Fibroblast of the conjunctiva (primary cell): ENCODE measurements at places on chromosomes 5 and 9.

- DNase-seq = no peak
These were observed 54.5 kb downstream of the EFNA5 start for GRCh38 chr5:107616213-107616612.

DNA sequence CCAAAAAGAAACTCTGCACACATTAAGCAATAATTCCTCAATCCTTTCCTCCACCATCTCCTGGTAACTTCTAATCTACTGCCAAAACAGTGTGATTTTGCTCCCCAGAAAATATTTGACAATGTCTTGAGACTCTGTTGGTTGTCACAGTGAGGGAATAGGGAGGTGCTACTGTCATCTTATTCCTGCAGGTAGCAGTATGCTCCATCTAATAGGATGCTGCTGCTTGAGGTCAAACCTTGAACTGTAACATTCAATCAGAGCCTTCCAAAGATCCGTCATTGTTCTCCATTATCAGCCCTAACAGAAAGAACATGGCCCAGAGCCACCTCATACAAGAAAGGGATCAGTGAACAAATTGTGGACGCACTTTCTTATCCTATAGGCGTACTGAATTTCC is 514.7 kb upstream of the GRIN3A start:
- DNase-seq = no peak

DNA sequence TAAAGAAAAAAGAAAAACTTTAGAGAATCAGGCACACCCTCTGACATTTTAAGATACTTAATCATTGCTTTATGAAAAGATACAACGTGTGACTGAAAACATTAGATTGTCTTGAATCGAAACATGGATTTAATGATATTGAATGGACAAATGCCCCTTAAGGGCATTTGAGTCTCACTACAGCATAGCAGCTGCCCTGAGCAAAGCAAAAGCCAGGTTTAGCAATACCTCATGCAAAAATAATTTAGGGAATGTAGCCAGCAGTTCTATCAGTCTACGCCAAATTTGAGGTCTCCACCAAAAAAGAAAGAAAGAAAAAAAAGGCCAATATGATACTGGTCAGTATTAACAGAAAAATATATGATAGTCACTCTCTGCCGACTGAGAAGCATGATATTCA is 56.6 kb upstream of the LMNB1 start:
- no peak for DNase-seq

DNA sequence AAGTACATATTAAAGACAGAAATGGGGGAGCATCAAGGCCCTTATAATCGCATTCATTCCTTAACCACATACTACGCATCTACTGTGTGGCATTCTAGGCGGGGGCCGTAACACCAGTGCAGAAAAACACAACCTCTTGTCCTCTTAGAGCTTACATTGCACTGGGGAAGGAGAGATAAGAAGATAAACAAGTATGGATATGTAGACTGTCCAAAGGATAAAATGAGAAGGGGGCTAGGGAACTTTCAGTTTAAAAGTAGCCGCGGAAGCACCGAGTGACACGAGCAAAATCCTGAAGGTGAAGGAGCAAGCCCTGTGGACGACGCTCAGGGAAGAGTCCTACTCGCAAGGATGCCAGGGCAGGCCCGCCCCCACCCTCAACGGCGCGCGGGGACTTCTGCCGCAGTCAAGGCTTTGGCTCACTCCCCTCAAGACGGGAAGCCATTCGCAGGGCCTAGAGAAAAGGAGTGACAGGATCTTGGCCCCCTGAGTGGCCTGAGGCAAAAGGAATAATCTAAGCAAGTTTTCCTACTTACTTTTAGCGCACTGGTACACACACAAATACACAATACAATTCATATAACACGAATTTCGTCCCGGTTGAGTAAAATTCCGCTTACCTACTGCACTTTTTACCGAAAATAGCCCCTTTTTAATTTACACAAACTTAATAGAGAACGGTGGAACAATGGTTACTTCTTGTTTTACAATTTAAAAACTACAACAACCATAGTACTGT is 1.3 kb upstream of the NIPBL start:
- no peak for DNase-seq

- no peak for DNase-seq
These were observed 1034.8 kb downstream of the CDH12 start for GRCh38 chr5:21818370-21818720.

DNA sequence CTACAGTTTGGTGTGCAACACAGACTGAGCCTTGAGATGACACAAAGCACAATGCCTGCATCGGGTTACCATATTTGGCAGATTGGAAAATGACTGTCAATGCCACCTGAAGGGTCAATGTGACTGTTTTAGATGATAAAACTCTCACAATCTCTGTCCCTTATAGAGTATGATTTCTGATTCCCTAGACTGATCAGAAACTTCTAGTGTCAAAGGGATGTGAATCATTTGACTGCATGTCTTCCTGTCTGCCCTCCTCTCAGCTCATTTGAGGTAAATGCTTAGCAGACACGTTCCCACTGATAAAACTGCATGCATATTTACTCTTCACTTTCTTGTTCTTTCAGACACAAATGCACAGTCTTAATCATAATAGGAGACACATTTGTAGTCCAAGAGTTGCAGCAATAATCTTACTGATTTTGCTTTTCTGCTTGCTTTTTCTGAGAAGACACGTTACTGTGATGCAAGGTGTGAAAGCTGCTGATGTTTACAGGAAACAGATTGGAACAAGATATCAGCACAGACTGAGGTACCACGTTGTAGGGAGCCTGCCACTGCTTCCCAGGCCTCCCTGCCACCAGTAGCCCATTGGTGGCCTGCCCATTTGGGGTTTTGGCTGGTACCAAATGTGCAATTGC is 77.8 kb downstream of the GCNT4 start:
- DNase-seq = no peak

DNA sequence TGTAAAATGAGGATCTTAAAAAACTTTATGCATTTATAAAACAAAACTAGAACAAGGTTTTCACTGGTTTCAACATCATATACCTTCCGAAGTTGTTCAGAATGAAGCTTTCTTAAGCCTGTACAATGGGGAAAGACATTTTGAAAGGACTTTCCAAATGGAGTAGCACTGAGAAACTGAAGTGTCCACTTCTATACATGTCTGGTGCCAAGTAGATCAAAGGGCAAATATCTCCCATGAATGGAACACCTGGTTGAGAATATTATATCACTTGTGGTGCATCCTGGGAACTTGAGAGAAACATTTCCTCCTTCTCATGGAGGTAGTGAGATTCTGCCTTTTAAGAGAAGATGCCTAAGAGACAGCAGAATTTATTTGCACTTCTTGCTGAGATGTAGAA is 182.1 kb upstream of the ACTBL2 start:
- no peak for DNase-seq

- DNase-seq = no peak
These were observed 88.2 kb upstream of the ANKRD55 start for GRCh38 chr5:56321236-56321881.

- no peak for DNase-seq
These were observed 33.0 kb downstream of the INSL4 start for GRCh38 chr9:5264219-5264595.

- no peak for DNase-seq
These were observed 4.2 kb downstream of the USP20 start for GRCh38 chr9:129839324-129840023.

DNA sequence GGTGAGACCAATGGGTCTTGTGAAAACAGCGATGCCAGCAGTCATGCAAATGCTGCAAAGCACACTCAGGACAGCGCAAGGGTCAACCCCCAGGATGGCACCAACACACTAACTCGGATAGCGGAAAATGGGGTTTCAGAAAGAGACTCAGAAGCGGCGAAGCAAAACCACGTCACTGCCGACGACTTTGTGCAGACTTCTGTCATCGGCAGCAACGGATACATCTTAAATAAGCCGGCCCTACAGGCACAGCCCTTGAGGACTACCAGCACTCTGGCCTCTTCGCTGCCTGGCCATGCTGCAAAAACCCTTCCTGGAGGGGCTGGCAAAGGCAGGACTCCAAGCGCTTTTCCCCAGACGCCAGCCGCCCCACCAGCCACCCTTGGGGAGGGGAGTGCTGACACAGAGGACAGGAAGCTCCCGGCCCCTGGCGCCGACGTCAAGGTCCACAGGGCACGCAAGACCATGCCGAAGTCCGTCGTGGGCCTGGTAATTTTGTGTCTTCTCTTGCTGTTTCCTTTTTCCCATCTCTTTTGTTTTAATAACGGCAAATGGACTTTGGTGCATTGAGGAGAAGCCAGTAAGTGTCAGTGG is 98.0 kb downstream of the EHMT1 start:
- DNase-seq = no peak

DNA sequence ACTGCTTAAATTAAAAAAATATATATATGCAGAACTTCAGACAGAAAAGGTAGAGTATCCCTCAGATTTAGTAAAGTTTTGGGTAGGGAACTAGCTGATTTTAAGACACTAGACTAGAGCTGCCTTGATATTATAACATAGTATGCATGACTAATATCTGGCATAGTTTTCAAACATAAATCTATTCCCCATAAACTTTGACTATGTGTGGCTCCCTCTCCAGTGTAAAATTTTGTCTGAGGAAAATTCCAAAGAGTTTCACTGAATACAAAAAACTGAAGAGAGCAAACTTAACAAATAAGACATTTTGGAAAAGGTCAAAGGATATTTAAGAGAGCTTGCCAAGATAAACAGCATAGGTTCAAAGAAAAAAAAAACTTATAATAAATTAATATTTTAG is 66.2 kb upstream of the ZNF462 start:
- no peak for DNase-seq

DNA sequence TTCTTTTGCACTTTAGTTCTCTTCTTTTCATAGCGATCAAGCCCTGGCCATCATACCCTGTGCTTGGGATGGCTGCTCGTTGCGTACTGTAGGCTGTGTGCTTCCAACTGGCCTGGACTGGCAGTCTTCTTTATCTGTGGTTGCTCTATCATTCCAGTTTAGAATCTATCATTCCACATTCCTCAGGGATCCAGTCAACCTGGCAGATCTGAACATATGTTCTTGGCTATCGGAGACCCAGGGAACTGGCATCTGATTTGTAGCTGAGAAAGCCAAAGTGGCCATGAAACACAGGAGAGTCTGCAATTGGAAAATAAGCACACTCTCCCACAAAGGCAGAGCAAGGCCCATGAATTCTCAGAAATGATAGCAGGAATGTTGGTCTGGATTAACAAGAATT is 22.6 kb upstream of the SLC46A2 start:
- DNase-seq = no peak

GRCh38 chr5:126647071-126647470 is 46.3 kb downstream of the PHAX start:
- no peak for DNase-seq

DNA sequence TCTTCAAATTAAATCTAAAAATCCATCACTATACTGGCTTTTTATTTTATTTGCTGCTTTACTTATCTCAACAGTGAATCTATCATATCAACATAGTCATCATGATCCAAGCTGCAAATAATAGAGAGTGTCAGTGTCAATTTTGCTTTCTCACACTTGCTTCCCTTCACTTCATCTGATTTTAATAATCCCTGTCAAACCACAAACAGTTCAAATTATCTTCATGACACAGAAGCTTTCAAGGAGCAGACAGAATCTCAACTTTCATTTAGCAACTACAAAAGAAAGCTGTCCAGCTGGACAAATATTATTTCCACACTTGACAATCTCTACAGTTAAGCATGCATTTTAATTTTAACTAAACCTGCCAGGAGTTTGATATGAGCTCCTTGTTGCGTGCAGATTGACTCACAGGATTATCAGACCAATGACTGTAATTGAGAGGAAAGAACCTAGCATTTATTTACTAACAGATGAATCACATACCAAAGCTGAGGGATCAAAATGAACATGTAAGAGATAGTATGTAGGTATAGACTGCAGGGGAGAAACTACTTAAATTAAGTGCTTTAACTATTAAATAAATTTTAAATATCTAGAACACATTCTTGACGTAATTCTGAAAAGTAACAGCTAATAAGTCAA is 56.0 kb downstream of the KIAA0825 start:
- no peak for DNase-seq

DNA sequence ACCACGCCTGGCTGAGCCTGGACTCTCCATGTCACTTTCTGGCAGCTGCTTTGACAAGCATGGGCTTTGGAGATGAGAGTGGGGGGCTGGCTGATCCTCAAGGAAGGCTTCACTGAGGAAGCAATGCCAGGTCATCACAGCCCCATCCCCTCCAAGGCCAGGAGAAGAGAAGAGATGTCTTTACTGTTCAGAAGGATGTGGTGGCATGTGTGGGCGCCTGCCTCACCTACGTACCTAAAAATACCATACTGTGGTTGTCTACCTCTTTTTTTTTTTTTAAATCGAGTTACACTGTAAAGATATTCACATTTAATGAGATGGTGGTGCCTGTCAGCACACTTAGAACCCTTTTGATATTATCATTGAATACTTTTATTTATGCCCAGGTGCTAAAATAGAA is 26.4 kb upstream of the CTNNA1 start:
- DNase-seq = no peak

GRCh38 chr5:139523635-139524445 is 37.3 kb upstream of the UBE2D2 start:
- DNase-seq = no peak

DNA sequence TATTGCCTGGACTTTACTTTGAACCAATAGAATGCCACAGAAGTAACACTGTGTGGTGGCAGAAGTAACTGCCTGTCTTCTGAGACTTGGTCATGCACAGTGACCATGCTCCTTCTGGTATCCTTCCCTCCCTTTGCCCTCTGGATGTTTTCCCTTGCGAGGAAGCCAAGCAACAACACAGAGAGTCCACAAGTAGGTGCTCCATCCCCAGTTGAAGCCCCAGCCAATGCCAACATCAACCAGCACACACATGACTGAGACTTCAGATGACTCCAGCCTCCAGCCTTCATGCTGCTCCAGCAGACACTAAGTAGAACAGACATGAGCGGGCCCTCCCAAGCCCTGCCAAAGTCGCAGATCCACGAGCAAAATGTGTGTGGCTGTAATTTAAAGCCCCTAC is 129.6 kb downstream of the EPB41L4A start:
- DNase-seq = no peak

GRCh38 chr9:94480205-94480604 is 74.7 kb upstream of the PCAT7 start:
- no peak for DNase-seq

GRCh38 chr5:176597417-176598389 is 12.3 kb downstream of the GPRIN1 start:
- no peak for DNase-seq

DNA sequence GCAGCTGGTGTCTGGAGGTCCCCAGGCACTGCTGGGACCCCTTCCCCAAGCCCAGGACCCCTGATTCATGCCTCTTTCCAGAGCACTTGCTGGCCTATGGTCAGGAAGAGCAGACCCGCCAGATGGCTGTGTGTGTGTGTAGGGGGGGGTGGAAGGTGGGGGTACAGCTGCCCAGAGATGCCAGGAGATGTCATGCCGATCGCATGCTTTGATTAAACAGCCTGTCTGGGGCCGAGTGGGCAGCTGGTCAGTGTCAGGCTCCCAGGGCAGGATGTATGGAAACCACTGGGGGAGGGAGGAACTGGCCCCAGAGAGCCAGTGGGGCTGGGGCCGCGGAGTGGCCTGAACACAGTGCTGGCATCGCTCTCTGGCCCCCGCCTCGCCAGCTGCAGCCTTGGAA is 23.7 kb downstream of the RXRA start:
- no peak for DNase-seq

DNA sequence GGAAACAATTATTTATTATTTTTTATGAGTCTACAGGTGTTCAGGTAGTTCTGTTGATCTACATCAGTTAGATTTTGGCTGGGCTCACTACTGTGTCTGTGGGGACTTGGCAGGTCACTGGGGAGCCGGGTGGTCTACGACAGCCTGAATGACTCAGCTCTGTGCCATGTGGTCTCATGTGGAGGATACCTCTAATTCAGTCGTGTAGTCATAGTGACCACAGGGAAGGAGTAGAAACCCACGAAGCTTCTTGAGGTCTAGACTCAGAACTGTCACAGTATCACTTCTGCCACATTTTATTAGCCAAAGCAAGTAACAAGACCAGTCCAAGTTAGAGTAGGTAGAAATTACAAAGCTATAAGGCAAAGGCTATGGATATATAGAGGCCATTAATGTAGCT is 64.7 kb upstream of the GRAMD2B start:
- no peak for DNase-seq
